ENCODE measurements at places on chromosomes 5 and 9.

DNA sequence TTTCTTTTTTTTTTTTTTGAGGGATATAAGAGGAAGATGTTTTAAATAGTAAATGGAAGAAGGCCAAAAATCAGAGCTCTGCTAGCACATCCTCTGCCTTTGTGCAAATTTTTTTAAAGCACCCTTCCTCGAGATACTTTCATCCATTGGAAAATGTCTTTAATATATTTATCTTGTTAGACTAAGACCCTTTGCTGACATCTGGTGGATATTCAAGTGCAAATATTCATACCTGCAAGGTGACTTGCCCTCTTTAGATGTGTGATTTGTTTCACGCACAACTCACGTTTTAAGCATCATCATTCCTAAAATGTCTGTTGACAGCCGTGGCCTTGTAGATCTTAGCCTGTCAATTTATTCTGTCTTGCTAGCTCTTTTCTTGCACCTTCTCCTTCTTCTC is 258.5 kb downstream of the AGTPBP1 start:
- DNase-seq = peak; percentile 1

- peak; percentile 84 for DNase-seq
Observed at GRCh38 chr5:33299621-33300208, 141.1 kb upstream of the TARS1 start.

GRCh38 chr5:139839232-139839815 is 43.7 kb downstream of the PSD2 start:
- no peak for DNase-seq

GRCh38 chr5:132489871-132490483 is 596 bp downstream of the IRF1 start:
- DNase-seq = peak; percentile 58

- no peak for DNase-seq
Observed at GRCh38 chr5:138078006-138078643, 5.7 kb upstream of the WNT8A start.

- DNase-seq = no peak
Observed at GRCh38 chr5:155919126-155919525, 407.8 kb upstream of the SGCD start.

GRCh38 chr5:181164076-181164952 is 16.9 kb downstream of the OR2V2 start:
- no peak for DNase-seq

GRCh38 chr5:111072949-111073682 is 1.6 kb downstream of the TSLP start:
- DNase-seq = peak; percentile 36

GRCh38 chr5:125597338-125597737 is 825.9 kb upstream of the GRAMD2B start:
- peak; percentile 41 for DNase-seq

DNA sequence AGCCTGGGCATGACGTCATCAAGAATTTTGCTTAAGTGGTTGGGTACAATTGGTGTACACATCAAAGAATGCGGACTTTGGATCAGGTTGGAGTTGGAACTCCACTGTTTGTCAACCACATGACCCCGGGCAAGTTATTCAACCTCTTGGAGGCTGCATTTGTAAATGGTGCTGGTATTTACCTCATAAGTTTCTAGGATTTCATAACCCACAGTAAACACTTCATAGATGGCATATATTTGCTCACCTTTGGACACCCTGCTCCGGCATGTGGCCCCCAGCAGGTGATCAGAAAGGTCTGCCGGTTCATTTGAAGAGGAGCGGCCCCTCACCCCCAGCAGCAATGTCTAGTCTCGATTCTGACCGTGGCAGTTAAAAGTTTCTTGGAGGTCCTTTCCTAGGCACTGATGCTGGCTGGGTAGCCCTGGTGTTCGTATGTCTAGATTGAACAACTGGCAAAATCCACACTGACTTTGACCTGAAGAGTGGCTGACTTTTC is 60.6 kb downstream of the IL6ST start:
- peak; percentile 26 for DNase-seq

DNA sequence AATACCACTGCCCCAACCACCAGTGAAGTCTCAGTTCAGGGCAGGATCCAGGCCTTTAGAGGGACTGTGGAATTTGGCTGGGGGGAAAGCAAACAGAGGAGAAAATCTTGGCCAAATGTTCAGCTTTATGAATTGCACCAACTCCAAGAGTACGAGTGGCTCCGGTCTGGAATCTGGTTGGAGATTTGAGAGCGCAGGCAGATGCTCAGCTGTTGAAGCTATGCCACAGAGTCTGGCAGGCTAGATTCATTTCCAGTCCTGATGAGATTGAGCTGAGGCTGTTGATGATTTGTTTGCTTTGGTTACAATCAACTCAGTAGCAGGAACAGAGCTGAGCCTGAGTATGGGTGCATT is 9.1 kb upstream of the HSPB3 start:
- DNase-seq = no peak

DNA sequence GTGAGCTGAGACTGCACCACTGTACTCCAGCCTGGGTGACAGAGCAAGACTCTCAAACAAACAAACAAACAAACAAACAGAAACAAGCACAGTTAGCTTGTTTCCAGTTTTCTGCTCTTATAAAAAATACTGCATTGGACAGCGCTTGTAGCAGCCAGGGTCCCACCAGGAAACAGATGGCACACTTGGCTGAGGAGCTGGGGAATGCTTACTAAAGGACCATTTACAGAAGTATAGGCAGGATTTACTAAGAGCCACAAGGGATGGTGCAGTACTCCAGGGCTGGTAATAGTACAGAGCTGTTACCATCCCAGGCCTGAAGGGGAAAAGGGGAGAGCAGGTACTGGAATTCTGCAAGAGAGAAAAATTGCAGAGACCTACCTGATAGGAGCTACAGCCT is 5.2 kb upstream of the ANKS6 start:
- DNase-seq = no peak

- DNase-seq = no peak
Observed at GRCh38 chr5:162372256-162372655, 304.7 kb downstream of the GABRG2 start.

DNA sequence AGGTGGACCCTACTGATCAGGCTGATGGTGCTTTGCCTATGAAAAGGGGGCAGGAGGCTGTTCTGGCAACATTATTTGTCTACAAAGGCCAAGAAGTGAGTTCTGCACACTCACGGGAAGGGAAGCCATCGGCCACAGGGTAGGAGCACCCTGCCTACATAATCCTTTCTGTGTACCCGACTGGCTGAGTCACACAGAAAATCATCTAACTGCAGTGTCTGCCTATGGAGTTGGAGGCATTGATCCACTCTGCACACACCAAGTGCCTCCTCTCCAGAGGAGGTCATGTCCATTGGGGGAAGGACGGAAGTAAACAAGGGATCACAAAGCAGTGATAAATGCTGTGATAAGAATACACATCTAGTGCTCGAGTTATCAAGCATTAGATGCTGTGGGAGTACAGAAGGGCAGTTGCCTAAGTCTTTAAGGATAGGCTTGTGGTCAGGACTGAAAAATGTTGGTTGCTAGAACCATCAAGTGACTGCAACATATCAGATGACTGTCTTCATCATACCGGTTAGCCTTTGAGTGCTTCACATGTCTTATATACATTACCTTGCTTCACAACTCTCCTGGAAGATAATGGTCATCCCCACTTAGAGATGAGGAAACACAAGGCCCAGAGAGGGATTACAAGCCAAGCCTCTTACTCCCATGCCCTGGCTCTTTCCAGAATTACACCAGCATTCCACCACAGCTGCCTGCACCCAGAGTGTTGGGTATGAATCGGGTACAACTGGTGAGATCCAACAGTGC is 1.3 kb upstream of the SLC2A8 start:
- DNase-seq = no peak

DNA sequence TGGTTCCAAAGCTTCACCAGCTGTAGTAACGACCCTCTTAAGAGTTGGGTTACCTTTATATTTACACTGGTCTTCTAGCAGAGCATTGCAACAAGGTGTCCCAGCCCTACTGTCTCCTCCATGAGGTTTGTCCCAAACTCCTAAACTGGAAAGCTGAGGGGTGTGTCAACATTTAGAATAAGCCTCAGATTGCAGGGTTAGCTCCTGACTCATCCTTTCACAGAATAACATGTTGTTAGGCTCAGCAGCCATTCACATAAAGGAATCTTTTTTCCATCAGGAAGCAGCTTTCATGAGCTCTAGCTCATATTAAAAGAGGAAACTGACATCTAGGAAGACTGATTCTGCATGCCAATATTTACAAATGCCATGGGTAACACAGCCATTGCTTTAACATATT is 238.7 kb downstream of the EFNA5 start:
- DNase-seq = peak; percentile 60

GRCh38 chr9:113246928-113247327 is 25.6 kb downstream of the SLC31A1 start:
- DNase-seq = no peak

DNA sequence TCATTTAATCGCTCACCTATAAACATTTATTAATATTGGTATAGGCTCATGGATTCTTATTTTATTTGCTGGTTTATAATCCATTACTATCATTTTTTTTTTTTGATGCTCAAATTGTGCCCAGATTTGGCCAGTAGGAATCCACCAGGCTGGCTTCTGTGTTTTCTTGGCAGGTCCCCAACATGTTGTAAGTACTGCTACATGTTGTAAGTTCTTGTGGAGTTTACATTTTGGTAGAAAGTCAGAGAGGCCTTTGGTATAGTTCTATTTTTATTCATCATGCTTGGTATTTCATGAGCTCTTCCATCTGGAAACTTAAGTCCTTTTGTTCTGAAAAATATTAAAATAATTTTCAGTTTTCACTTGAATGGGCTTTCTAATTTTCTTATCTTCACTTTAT is 47.1 kb downstream of the MAT2B start:
- DNase-seq = peak; percentile 12

GRCh38 chr5:90093751-90094485 is 315.6 kb downstream of the CETN3 start:
- DNase-seq = peak; percentile 71

DNA sequence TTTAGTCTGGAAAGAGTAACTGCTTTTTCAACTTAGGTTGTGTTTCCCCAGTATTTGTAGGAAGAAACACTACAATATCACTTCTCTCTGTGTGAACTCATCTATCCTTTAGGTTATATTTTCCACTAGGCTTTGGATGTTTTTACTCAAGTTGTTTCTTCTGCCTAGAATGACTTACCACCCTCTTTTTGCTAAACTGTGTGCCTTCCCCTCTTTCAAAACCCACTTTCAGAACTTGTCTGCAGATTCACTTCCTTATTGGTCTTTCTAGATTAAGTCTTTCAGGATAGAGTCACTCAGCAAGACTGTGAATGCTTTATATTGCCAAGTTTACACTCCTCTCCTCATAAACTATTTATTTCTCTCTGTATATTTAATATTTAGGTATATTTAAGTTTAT is 14.2 kb upstream of the CAST start:
- no peak for DNase-seq

DNA sequence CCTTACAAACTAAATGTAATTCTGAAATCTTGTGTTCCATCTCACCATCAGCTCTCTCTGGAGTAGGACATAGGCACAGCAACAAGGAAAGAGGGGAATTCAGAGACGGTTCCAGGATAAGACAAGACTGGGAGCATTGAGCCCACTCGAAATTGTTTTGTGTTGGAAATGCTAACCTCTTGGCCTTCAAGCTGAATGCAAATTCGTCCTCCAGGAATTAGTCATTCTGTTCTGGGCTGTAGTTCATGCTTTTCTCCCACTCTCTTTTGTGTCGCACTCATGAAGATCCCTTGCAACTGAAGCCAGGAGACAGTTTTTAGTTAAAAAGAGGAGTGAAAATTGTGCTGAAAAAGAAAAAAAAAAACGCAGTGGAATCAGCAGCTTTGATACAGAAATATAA is 121.7 kb upstream of the SEMA6A start:
- peak; percentile 34 for DNase-seq

GRCh38 chr5:177419046-177419445 is 7.4 kb upstream of the GRK6 start:
- DNase-seq = peak; percentile 59

GRCh38 chr5:55231029-55231918 is 2.1 kb downstream of the CCNO start:
- no peak for DNase-seq

DNA sequence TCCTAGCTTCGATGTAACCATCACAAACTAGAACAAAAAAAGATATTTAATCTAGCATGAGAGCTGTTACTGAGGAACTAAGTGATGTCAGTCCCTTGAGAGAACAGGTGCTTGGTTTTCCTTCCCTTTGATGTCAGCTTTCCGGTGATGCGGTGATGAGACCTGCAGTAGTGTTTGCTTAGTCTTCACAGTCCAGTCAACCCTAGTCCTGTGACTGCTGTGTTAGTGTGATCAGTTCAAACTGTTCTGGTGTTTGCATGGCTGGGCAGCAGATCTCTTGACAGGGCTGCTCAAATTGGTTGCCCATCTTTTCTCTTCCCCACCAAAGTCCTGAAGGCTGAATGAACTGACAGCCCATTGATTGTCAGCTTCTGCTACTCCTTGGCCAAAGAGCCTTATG is 608.6 kb upstream of the DAB2 start:
- no peak for DNase-seq

DNA sequence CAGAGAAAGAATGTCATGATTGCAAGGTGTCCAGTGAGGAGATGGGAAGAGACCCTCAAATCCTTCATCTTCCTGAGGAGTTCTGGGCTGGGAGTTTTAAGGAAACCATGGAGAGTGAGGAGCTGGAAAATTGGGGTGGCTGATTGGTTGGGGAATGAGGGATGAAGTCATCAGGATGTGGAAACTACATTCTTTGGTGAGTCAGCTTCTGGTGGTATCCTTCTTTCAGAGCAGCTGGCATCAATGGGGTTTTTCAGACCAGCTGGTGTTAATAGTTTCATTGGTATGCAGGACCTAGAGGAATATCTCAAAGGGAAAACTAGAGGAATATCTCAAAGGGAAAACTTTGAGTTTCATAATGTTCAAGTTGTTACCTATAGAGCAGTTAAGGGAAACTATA is 45.2 kb downstream of the RNF180 start:
- peak; percentile 74 for DNase-seq

DNA sequence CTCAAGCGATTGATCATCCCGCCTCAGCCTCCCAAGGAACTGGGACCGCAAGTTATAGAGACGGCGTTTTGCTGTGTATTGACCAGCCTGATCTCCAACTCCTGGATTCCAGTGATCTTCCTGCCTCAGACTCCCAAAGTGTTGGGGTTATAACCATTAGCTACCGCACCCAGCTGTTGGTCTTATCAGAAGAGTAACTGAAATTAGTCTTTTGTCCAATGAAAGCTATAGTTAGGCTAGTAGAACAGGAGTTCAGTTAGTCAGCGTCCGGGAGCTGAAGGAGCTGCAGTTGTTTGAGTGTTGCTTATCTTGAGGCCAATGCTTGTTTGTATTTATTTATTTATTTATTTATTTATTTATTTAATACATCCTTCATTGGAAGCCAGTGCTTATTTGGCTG is 3.2 kb upstream of the MIGA2 start:
- no peak for DNase-seq
